ENCODE measurements at places on chromosomes 12 and 14.

GRCh38 chr14:63383776-63384367 is 65.1 kb upstream of the GPHB5 start:
- DNase-seq, result no peak

DNA sequence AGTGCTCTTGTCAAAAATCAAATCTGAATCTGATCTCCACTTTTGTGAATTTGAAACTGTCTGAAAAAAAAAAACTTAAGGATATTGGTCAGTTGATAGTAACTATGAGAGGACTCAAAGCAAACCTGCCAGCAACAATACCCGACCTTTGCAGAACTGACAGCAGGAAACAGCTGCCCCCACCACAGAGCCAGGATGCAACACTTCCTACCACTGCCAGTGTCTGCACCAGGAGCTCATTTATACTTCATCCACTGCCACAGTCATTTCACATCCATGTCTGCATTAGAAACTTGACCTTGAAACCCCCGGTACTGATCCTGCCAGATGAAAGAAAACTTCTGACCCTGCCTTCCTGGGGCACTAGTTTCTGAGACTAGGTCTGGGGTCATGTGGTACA is 27.4 kb upstream of the RXYLT1 start:
- no peak for DNase-seq

DNA sequence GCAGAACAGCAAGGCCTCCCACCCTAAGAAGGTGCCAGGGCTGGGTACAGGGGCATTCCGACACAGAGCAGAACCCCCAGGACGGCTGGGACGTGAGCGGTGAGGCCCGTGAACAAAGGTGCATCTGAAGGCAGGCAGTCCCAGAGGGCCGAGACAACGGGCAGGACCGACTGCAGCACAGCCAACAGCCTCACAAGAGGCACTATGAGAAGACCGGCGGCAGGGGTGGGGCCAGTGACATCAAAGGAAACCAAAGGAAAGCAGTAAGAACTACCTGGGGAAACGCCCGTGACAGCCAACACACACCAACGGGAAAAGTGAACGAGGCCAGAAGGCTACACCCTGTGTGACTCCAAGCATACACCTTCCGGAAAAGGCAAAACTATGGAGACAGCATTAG is 9.1 kb downstream of the BTBD6 start:
- DNase-seq, result no peak

DNA sequence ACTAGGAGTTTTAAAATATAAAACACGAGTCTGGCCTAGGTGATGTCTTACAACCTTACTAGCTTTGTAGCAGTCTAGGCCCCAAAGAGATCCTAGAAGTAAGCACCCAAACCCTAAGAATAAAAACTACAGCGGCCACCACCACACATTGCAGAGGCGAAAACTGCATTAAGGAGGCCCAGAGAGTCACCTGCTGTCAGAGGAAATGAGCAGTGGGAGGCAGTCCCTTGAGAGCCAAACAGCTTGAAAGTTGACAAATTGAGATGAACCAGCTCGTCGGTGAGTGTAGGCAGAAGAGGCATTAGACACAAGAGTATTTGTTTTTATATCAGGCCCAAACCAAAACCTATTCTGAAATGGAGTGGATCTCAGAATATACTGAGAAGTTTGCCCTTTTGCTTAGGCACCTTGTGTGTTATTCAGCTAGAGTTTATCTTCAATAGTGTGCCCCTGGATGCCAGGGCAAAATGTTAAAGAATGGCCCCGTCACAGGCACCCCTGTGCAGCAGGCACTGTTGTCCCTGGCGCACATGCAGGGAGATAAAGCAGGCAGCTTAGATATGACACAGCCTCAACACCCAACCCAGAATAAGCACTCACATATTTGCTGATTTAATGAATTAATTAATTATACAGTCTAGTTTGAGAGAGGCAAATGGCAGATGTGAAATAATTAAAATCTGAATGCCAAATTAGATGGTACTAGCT is 56.7 kb downstream of the TTC7B start:
- DNase-seq, result no peak

- no peak for DNase-seq
These were observed 352.9 kb upstream of the RGS6 start for GRCh38 chr14:71579331-71579730.

- no peak for DNase-seq
These were observed 46.1 kb downstream of the MSRB3 start for GRCh38 chr12:65324551-65324950.

DNA sequence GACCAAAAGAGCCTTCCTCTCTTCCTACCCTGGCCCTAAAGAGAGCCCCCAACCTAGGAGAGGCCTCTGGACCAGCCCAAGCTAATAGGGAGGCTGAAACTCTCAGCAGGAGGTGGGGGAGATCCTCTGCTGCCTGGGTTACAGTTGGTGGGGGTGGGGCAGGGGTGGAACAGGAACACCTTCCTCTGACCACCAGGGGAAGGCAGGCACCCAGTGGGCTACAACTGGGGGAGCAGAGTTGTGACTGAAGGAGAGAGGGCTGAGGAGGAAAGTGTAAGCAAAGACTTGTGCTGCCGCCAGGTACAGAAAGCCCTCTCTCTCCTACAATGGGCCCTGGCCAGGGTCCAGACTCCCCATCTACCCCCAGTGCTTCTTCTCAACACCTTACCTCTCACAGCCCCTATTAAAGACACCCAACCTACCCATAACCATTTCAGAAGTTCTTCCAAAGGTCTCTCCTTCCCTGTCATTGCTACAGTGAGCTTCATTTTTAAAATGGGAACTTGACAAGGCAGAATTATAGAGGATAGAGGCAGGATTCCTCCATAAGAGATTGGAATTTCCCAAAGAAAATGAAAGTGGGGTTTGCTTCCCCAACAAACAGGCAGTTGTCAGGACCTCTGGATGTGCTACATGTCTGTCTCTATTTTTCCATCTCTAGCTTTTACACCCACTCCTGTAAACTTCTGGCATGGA is 1.4 kb downstream of the MYO1A start:
- DNase-seq, result no peak

- DNase-seq, result no peak
These were observed 11.7 kb downstream of the SSH1 start for GRCh38 chr12:108845696-108846095.

DNA sequence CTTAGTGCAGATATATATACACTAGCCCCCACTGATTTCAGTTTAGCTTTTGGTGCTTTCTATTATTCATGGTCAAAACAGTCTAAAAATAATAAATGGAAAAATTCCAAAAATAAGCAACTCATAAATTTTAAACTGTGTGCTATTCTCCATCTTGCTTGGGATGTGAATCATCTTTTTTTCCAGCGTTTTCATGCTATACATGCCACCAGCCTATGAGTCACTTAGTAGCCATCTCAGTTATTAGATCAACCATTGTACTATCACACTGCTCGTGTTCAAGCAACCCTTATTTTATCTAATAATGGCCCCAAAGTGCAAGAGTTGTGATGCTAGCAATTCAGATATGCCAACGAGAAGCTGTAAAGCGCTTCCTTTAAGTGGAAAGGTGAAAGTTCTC is 73.9 kb upstream of the KRR1 start:
- DNase-seq, result no peak

GRCh38 chr14:26589925-26590324 is 7.9 kb downstream of the NOVA1 start:
- no peak for DNase-seq

- no peak for DNase-seq
These were observed 923.1 kb upstream of the MDGA2 start for GRCh38 chr14:48598458-48598857.

DNA sequence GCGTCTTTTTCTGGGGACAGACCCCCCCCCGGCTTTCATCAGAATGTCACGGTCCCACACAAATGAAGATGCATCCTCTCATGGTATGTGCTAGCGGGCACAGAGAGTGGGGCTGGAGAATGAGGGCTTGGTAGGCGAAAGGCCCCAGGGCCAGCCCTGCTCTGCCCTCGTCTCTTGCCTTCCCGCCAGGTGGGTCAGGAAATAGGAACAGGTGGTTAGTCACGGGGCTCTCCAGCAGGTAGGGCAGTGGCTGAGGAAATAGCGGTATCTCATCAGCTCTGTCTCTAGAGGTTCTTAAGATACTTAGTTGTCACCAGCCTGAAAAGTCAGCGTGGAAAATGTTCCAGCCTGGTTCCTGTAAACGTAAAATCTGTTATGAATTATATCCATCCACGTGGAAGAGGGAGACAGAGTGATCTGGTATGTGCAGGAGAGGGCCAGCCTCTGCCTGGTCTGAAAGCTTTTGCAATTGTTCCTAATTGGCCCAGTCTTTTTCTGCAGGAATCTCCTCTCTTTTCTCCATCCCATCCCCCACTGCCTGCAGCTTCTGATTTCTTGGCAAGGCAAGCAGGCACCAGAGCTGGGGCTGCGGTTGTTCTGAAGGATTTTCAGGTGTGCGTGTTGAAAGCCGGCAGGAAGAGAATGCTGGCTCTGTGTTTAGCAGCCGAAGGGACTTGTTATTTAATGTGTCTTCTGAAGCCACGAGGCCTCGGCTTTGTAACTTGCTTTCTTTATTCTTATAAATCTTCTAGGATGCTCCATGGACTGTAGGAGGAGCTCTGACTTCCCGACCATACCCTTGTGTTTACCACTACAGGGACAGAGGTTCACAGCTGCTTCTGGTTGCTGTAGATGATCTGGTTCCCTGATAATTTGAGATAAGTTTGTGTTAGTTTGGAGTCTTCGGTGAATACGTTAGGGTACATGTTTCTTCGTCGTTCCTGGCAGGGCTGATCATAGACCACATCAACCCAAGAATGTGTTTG is 131.1 kb downstream of the CACNA1C start:
- DNase-seq, result no peak

- DNase-seq, result no peak
These were observed 151.8 kb downstream of the UNC79 start for GRCh38 chr14:93582516-93582915.

DNA sequence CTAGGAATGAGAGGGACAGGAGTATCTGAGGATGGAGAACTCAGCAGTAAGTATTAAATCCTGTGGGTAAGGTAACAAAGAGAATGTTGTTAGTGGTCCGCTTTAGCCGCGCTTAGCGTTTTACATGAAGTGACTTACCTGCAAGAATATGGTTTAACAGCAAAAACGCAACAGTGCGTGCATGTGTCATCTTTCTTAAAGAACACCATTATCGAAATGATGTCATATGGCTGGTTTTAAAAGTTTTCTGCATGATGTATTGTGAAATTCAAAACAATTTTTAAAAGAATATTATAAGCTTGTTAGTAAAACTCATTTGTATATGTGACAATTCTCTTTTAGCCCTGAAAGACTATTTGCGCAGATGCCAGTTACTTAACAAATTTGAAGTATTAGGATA is 1.7 kb downstream of the LEMD3 start:
- DNase-seq, result no peak

GRCh38 chr14:91417120-91417982 is at the start of gene CCDC88C:
Gene CCDC88C, minus strand, starts transcription at chr14:91417820. Its CDS starts 130 bp downstream, at chr14:91417690.
- peak; percentile 74 for DNase-seq

GRCh38 chr14:71267007-71267513 is 359.8 kb downstream of the PCNX1 start:
- DNase-seq, result no peak

DNA sequence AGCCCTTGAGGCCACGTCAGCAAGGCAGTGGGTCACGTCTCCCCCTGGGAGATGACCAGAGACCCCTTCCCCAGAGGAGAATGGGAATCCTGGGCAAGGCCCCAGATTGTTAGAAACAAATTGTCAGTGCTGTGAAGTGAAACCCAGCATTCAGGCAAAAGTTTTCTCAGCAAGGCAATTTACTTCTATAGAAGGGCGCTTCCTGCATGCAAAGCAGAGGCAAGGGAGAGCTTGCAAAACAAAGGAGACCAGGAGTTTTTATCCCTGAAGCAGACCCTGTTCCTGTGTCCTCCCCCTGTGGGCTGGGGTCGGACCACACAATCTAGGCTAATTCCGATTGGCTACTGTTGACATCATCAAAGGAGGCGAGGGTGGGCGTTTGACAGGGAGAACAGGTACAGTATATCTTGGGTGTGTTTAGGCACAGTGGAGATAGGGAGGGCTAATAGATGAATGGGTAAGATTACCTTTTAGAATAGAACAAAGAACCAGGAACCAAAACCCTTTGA is 114.2 kb downstream of the RIN3 start:
- no peak for DNase-seq

DNA sequence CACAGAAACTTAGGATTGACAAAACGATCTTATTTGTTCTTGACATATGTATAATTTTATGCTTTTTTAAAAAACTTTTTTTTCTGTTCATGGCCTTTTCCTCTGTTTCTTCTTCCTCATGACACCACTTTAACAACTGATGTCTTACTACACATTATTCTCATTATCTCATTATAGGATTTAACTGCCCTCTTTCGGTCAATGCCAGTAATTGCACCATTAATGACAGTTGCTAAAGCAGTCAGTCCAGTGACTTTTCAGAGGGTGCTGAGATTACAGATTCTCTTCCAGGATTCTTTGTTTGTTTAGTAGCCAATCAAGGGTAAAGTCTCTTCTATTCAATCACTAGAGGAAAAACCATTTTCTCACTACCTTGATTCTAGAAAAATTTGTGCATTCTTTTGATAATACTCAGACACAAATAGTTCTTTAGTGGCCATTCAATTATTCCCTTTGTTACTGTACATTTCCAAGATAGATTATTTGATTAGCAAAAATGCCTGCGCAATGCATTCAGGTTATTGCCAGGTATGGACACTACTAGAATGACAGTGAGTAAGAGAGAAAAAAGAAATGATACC is 50.1 kb downstream of the KLRG1 start:
- DNase-seq, result no peak

- no peak for DNase-seq
These were observed 123.7 kb upstream of the PDZRN4 start for GRCh38 chr12:41064411-41064810.

DNA sequence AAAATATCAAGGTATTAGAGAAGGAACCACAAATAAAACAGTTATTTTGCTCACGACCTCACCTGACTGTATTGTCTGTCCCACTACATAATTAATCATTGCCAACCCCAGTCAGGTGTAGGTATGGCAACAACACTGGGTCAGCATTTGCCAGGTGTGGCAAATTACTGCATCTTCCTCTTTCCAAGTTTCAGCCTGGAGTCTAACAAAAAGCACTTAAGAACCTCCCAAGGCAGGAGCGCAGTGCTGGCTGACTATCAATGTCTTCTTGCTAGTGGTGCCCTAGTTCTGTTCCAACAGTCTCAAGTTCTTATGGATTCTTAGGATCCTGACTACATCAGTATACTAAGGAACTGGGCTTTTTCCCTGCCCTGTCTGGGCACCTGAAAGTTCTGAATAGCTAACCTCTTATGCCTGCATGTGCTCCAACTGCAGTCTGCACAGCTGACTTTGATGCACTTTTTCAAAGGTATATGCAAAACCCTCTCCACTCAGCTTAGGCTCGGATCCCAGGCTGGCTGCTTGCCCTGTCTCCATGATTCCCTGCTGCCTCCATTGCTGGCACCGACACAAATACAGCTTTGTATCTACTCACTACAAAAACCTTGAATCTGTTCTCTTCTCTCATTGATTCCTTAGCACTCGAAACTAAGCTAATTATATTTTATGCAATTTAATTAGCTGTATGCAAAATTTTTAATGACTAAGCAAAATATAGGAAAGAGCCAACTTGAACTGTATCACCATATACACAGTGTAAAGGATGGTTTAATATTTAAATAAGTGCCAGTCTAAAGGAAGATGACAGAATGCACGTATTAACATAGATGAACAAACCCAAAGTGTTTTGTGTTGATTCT is 113.3 kb downstream of the PRKD1 start:
- peak; percentile 10 for DNase-seq

Data from COR-L47 (cell line).